Dorsolateral prefrontal cortex (tissue), 122 donors: ENCODE measurements at places on chromosomes 2 and 18.

GRCh38 chr2:236711440-236711839 is 141.8 kb downstream of the ACKR3 start:
- no peak for DNase-seq

GRCh38 chr2:28049416-28049815 is 158.9 kb downstream of the BABAM2 start:
- DNase-seq = no peak

GRCh38 chr2:55899881-55900280 is 23.7 kb downstream of the EFEMP1 start:
- no peak for DNase-seq

- no peak for DNase-seq
Observed at GRCh38 chr2:3780477-3781402, 77.4 kb downstream of the DCDC2C start.

GRCh38 chr2:29597035-29597434 is 324.4 kb downstream of the ALK start:
- no peak for DNase-seq

DNA sequence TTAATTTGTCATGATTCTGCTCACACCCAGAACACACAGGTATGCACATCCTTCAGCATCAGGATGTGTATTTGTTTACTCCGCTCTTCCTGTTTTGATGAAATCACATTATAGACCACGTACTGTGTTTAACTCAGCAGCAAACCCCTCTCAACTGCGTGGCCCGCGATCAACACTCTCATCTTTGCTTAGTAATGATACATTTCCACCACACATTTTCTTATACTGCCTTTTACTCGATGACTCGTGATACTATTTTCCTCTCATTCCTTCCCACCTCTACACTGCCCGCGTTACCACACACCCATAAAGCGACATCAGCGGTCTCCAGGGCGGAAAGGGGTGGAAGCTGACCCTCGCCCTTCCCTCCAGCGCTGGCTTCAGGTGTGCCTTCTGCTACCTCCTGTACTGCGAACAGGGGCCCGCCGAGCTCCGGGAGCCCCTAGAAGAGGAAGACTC is 1.3 kb downstream of the NETO1 start:
- no peak for DNase-seq

GRCh38 chr2:205054789-205055188 is 509.5 kb downstream of the PARD3B start:
- DNase-seq = no peak

DNA sequence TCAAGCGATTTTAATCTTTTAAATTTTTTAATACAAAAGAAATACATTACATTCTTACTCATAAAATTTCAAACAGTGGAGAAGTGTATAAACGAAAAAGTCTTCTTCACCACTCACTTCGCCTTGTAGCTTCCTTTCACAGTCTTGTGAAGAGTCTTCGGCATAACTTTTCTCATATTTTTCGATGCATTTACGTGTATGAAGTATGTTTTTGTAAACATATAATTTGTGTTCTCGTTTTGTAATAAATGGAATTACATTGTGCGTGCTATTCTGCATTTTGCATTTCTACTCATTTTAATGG is 1.1 kb downstream of the SP140L start:
- DNase-seq = no peak

DNA sequence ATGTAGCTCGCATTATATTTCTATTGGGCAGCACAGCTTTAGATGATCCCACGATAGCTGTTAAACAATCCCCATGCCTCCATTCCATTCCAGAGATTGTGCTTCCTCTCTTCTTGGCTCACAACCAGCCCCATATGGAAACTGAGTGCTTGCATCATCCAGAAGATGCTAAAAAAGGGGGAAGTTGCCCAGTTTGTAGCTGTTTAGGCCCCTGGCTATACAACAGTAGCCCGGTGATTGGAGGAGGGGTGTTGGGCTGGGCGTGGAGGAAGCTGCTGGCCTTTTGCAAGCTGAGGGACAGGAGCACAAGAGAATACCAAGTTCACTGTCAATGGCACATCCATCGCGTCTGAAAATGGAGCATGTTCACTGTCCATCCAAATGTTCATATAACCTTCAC is 360.2 kb downstream of the ALK start:
- DNase-seq = no peak

DNA sequence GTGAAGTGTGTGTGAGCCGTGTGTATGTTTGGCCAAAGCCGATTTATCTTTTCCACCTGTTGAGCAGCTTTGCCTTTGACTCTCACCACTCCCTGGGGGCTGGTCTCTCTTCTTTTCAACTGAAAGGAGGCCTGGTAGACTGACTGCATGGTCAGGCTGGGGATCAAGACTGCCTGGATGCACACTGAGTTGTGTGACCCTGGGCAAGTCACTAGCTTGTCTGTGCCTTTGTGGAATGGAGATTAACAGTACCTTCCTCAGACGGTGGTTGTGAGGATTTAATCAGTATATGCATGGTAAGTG is 85.5 kb downstream of the TANC1 start:
- DNase-seq = no peak
